ENCODE measurements at places on chromosomes 4 and X.

DNA sequence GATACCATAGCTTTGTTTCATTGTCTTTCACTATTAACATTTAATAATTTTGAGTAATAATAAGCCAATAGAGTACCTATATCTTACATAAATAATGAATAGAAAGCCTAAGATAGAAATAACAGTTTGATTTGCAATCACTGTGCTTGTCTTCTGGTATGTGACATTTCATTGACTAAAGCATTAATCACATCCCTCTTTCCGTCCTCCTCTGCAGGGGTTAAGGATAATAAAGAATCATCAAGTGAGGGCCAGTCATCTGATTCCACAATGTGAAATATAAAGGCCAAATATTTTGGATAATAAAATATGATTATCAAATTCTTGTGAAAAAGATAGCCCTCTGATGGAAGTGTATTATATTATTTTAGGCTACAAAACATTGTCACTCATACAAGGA, 2073.4 kb downstream of the ARAP2 start:
- DNase-seq = no peak

DNA sequence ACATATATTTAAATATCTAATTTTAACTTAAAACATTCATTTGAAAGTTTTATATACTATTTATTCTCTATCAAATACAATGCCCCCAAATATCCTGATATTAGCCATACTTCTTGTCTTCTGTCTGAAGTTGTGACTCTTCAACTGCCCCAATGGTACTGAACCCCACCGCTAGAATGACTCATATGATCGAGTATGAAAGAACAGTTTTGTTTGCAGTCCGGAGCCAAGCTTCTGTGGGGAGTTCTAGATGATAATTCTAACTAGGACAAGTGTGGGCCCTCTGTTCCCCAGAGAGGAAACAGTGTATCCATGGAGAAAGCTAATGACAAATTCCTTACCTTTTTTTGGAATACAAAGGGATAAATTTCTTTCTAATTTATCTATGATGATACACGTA, 24.7 kb upstream of the CT47A1 start:
- no peak for DNase-seq

GRCh38 chr4:19329631-19330030, 922.1 kb upstream of the SLIT2 start:
- DNase-seq = no peak

DNA sequence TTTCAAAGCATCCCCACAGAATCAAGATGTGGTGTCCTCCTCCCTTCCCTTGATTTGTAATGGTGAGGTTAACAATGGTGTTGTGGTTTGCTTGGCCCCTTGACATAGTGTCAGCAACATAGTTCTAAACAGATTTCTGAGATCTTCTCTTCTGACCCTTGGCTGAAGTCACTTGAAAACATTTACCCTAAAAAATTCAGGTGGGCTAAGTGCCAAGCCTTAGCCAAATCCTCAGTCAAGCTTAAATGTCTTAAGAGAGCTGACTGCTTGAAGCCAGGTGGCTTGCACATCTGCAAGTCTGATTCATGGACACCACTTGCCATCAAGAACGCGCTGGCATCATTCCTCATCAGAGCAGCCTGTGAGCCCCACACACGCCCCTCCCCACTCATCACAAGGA, 173.2 kb downstream of the MGST2 start:
- peak; percentile 35 for DNase-seq

- DNase-seq = no peak
These were observed 405.3 kb upstream of the EDA2R start for GRCh38 chrX:67044029-67044653.

- peak; percentile 2 for DNase-seq
These were observed 224.9 kb upstream of the MAD2L1 start for GRCh38 chr4:120291541-120291940.

DNA sequence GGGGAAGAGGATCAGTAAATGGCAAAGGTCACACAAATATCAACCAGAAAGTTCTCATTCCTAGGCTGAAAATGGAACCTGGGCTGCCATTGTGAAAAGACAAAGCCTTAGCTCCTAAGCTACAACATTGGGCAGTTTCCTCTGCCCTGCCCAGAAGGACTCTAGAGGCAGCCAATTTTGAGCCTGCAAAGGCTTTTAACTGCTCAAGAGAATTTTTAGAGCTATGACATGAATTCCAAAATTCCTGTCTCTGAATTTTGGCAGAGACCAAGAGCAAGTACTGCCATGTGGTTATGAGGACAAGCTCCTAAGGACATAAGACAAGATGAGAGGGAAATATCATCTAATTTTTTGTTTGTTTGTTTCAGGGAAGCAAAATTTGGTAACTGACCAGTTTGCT, 29.6 kb upstream of the IGFBP7 start:
- DNase-seq = no peak

DNA sequence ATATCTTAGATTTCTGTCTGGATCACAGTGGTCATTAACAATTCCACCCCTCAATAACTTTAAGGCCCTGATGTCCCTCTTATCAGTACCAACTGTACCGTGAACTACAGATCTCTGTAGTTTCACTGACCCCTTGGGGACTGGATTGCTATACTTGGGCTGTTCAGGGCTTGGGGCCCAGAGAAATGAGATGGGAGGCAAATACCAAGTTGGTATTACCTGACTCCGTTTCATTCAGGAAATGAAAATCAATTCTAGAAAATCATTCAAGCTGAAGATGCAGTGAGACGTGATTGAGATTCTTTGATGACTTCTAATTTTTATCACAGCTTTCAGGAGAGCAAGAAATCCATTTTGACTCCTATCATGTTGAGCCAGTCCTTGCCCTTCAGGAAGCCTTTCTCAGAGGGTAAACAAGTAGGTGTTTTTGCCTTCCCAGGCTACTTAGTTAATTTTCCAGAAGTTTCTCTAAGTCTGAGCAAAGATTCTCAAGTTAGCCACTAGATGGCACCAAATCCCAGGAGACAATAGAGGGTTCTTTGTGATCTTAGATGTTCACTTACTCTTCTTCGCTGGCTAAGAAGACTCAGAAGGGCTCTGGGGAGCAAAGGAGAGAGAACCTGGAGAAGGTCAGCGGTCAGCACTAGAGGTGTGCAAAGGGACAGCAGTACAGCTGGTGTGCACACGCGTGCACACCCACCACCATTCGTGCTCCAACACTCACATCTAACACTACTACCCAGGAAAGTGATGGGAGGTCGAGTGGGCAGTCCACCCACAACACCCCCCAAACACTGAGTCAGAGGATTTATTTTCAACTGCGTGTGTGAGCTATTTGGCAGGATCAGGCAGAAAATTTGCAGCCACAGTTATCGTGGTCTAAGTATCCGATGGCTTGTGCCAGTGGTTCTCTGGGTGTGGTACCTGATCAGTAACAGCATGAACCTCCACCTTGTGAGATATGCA, 7.4 kb downstream of the HNRNPH2 start:
- peak; percentile 80 for DNase-seq

DNA sequence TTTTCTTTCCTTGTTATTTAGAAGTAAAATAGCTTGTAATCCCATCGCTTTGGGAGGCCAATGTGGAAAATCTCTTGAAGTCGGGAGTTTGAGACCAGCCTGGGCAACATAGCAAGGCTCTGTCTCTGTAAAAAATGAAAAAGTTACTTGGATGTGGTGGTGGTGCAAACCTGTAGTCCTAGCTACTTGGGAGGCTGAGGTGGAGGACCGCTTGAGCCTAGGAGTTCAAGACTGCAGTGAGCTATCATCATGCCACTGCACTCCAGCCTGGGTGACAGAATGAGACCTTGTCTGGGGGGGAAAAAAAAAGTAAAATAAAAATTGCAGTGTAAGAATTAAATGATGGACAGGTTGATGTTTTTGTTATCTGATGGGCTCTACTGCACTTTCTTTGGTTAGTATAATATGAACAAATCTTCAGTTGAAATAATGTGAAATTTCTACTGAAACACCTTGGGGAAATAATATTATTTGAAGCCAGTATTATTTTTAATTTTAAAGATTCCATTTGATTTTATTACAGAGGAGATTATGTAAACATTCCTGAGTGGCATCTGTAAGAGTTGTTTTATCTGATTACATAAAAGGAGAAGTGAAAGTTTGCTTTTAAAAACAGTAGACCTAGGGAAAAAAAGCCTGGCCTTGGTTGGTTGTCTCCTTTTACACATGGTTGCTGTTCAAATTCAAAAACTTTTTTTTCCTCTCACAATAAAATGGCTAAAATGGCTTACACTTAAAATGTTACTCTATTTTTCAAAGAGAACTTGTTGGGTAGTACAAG, 10.5 kb upstream of the NDUFC1 start:
- no peak for DNase-seq

- DNase-seq = peak; percentile 0
These were observed 2.3 kb upstream of the ZCCHC4 start for GRCh38 chr4:25310066-25310802.

GRCh38 chr4:161393602-161394001, 770.2 kb downstream of the FSTL5 start:
- no peak for DNase-seq

DNA sequence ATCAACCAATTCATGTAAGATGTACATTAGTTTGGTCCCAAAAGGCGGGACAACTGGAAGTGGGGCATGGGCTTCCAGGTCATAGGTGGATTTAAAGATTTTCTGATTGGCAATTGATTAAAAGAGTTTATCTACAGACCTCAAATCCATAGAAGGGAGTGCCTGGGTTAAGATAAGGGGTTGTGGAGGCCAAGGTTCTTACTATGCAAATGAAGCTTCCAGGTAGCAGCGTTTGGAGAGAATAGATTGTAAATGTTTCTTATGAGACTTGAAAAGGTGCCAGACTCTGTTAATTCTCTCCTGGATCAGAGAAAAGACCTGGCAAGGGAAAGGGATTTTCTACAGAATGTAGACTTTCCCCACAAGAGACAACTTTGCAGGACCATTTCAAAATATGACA, 2.4 kb downstream of the MGST2 start:
- no peak for DNase-seq

GRCh38 chrX:64662876-64663275, 267.6 kb upstream of the MTMR8 start:
- DNase-seq = no peak

DNA sequence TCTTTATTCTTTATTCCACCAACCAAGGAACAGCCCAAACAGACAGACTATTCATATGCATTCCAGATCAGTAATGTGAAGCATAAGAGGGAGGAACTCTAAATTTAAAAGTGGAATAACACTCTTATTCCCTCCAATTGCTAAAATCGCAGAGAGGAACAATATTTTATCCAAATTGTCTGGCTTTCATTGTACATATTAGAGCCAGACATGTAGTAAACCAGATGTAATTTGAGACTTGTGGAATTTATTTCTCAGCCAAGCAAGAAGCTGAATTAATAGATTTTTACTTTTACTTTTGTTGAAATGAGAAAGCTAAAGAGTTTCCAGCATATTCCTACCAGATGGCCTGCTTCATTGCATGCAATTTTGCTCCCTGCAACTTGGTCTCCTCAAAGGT, 674.6 kb upstream of the SLIT2 start:
- DNase-seq = no peak

- no peak for DNase-seq
These were observed 510.9 kb downstream of the PPP4R3C start for GRCh38 chrX:26952213-26952612.

- no peak for DNase-seq
These were observed 476.3 kb downstream of the EPHA5 start for GRCh38 chr4:65193985-65194384.

GRCh38 chr4:126611900-126612299, 1020.9 kb upstream of the INTU start:
- no peak for DNase-seq

DNA sequence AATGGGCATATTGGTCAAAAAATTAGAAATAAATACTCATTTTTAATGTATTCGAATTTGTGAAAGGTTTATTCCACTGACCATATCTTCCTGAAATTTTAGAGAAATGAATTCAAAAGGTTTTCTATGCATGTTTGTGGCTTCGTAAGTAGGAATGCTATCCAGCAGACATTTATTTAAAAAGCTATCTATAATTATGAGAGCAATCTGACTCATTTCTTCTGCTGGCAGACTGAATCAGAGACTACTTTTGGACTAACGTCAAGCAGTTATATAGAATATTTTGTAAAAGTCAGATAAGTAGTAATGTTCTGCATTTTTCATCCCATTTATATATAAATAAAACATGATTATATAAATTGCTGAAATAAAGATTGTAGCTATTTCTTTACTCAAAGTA, 125.0 kb downstream of the SPCS3 start:
- no peak for DNase-seq

Measured in NCI-H82 (cell line).